Gastrocnemius medialis (tissue), 4 donors: ENCODE measurements at places on chromosomes 4 and X. TPM values are rescaled to one million over a fixed set of nuclear protein-coding genes. Genes with fewer than 3 reads are reported as not detected.

DNA sequence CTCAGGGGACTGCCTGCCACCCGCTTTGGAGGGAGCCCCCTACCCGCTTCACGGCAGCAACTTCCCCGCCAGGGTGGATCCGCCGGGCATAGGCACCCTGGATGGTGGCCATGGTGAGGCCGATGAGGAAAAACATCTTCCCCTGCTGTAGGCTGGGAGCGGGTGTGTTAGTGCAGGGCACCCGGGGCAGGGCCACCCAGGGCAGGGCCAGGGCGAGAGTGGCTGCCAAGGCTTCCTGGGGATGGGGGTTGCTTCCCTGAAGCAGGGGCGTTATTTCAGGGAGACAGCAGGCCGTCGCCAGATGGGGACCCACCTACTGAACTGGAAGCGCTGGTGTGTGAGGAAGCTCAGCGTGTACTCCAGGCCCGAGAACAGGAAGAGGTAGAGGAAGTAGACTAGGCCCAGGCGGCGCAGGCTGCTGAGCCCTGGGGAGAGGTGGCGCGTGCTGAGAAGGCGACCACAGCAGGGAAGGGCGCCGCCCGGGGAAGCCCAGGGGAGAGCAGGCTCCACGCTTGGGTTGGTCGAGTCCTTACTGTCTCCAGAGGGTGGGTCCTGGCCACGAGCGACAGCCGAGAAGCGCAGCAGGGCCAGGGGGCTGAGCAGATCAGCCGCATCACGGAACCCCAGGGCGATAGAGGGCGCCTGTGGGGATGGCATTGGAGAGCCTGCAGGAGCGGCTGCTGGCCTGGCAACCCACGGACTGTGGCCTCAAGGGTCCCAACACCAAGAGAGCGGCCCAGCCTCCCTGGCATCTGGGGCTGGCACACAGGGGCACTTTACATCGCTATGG is 31.5 kb downstream of the NOP14 start:
- peak; percentile 49 for DNase-seq

GRCh38 chrX:106894978-106895452 is 8.1 kb downstream of the RIPPLY1 start:
- no peak for DNase-seq

GRCh38 chr4:177235026-177235425 is 74.6 kb upstream of the NEIL3 start:
- DNase-seq, result no peak

DNA sequence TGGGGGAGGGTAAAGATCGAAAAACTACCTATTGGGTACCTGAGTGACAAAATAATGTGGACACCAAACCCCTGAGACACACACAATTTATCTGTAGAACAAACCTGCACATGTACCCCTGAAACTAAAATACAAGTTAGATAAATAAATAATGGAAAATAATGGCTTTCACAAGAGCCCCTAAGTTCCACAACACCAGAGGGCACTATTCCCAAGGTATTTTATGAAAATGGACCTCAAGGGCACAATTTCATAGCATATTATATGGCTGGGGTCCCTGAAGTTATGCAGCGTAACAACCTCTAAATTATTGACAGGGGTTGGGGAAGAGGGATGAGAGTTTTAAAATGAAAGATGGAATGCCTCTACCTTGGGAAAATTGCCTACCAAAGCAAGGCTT is 81.3 kb upstream of the TMEM33 start:
- DNase-seq, result no peak

- DNase-seq, result no peak
Measured at GRCh38 chr4:170700064-170700463, 610.3 kb upstream of the AADAT start.

GRCh38 chr4:188722911-188723310 is 583.7 kb downstream of the TRIML1 start:
- no peak for DNase-seq

DNA sequence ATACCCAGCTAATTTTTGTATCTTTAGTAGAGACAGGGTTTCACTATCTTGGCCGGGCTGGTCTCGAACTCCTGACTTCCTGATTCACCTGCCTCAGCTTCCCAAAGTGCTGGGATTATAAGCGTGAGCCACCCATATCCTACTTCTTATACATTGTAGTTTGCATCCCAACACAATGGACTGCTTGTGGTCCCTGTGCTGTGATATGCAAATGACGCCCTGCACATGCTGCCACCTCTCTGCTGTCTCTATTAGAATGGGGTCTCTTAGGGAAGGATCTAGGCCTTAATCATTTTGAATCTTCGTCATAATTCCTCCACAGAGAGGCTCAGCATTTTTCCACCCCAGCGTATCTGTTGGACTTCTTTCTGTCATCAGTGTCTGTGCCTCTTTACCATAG is 595.9 kb downstream of the ADGRL3 start:
- DNase-seq, result no peak

- no peak for DNase-seq
Measured at GRCh38 chr4:143232277-143232676, 47.6 kb downstream of the USP38 start.

Gene TCEAL5
- total RNA-seq, result not detected
